ENCODE measurements at places on chromosomes 5 and 9.

GRCh38 chr5:136682986-136683385 lies 317.6 kb upstream of the TRPC7 start:
- no peak for DNase-seq

DNA sequence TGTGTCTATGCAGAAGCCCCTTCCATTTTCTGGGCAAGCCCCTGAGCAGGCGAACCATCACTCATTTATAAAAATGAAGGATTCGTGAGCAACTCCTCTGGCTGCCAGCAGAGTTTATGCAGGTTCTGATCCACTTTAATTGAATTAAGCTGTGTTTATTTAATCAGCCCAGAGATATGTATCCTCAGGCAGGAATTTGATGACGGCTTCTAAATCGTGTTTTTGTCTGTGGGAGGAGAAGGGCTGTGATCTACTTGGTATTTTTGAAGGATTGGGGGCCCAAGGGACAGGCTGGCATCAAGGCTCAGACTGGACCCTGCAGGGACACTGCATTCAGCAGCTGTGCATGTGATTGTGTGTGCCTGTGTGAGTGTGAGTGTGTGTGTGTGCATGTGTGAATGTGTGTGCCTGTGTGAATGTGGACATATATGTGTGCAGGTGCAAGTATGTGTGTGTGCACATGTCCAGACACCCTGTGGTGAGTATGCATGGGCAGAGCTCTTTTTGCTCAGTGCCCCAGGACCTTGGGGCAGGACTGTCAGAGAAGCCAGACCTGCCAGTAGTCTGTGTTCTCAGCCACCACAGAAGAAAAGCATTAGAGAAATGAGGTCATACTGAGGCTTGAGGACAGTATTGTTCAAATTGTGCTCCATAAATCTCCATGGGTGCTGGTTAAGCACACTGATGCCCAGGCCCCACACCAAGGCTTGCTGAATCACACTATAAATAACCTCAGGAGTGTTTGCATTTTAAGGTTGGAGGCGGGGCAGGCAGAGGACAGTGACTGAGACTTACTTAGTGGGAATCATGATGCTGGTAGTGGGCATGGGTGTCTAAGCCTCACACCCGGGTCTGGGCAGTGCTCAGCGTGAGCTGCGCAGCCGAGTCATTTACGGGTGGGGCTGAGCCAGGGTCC lies 164.0 kb downstream of the CARTPT start:
- DNase-seq, result no peak

DNA sequence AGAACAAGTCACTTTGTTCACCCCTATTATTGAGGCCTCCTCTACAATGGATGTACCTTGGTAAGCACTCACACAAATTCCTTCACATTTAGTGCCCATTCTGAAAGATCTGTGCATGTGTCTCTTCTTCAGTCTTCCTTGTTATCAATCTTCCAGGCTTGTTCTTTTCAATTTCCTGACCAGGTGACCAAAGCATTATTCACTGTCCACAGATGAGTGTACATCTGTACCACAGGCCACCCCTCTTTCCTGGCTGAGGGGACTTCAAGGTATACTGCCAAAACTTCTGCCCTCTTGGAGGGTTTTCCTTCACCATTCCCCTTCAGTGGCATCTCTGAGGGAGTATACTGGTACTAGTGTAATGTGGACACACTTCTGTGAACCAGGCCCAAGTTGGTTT lies 25.5 kb upstream of the STOM start:
- DNase-seq, result no peak

DNA sequence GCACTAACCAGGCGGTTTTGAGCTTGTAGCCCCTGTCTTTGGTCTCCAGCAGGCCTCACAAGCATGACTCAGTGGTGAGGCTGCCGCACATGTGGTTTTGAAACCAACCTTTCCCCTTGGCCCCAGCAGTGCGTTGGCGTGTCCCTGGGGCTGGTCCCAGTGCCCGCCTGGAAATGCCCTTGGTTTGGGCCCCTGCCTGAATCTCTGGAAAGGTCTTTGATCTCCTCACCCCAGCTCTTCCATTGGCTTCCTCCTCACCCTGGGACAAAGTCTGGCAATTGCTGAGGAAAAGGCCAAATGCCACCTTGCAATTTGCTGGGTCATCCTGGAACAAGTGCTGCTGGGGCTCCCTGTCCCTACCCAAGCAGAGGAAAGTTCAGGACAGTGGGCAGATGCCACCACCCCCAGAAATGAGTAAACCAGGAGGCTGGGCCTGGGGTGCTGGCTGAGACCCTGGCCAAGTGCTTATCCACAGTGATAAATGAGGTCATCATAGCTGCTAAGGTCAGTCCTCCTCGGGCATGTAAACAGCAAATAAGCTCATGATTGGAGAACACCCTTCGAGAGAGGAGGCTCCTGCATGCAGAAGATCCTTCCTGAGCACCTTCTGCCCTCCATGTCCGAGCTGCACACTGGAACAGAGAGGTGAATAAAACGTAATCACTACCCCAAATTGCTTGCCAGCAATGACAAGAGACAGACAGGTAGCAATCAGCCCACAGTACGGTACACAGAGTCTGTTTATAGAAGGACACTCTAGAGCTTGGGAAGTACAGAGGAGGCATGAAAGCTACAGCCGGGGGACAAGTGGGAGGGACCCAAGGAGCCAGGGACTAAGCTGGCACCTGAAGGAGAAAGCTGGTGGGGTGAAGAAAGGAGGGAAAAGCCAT lies 98.9 kb upstream of the CPEB4 start:
- DNase-seq, result no peak

DNA sequence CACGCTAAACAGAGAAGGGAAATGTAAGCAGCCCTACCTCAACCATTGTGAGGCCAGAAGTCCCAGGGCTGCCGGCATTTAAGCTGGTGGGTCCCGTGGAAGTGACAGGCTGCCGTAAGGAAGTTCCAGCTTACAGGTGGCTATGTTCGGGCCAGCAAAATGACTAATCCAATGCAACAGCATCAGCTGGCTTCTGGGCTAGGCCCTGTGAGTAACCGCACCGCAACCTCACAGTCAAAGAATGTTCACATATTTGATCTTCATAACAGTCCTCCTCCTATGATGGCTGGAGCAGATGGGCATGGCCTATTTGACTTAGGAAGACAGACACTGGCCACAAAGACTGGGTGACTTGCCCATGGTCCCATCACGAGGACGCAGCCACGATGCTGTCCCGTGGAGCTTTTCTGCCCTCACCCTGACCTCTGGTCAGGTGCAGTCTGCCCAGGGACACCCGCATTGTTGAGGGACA lies 88.2 kb downstream of the LIFR start:
- DNase-seq, result no peak

DNA sequence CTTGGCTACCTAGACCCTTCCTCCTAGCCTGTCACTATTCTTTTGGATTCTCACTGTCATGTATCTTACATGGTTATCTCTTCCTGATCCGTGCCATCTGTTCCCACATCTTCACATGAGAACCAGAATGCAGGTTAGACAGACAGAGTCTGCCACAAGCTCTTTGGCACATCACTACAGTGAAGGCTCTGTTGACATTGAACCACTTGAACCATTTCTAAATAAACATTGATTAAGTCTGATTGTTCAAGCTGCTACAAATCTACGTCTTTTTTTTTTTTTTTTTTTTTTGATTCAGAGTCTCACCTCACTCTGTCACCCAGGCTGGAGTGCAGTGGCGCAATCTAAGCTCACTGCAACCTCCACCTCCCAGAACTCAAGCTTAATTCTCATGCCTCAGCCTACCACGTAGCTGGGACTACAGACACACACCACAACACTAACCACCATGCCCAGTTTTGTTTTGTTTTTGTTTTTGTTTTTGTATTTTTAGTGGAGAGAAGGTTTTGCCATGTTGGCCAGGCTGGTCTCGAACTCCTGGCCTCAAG lies 85.1 kb upstream of the LRRTM2 start:
- no peak for DNase-seq

DNA sequence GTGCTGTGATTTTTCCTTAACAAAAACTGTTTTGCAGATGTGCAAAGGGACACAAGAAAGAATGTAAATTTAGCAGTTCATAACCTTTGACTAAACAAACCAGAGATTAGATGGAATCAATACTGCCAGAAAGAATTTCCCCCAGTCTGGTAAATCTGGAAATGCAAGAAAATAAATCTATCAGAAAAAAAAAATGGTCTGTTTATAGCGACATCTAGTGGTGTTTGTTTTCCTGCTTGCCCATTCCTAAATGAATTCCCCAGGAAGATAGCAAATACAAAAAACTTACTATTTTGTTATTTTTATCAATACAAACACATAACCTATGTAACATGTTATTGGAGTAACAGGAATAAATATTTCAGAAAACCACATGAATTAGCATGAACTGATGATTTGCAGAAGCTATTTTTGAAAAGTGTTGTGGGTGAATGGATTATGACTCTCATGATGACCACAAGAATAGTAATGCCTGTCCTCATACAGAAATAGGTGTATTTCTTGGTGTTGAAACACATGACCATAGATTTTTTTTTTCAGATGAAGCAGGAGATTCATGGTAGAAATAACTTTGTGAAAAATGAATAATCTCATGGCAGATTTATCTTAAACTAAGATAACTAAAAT lies 1703.8 kb downstream of the MAT2B start:
- peak; percentile 48 for DNase-seq

GRCh38 chr5:109485030-109485429 lies 75.3 kb upstream of the PJA2 start:
- no peak for DNase-seq

DNA sequence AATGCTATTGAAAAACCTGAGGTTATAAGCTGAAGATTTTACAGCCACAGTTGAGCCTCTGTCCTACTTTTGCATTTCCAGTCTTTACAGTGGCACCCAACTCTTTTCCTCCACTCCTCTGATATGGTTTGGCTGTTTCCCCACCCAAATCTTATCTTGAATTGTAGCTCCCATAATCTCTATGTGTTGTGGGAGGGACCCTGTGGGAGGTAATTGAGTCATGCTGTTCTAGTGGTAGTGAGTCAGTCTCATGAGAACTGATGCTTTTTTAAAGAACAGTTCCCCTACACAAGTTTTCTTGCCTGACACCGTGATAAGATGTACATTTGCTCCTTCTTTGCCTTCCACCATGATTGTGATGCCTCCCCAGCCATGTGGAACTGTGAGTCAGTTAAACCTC lies 646.1 kb upstream of the SEMA6A start:
- DNase-seq, result no peak

- no peak for DNase-seq
These were observed 55.4 kb upstream of the OTP start for GRCh38 chr5:77693913-77694312.

- DNase-seq, result peak; percentile 37
These were observed 197.6 kb upstream of the RASA1 start for GRCh38 chr5:87069974-87070608.

DNA sequence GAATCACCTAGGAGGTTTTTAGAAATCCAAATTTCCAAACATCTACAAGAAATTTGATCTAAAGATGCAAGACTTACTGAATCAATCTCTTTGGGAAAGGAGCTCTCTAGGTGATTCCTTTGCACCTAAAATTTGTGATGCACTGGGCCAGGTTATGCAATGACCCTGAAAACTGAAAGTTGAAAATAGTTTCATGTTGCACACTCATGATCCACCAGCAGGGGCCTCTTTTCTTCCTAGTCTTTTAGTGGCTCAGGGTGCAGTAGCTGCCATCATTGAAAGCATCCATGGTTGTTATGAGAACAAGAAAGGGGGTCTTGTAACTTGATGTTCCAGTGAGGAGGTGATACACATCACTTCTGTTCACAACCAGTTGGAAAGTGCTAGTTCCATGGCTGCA lies 486.8 kb downstream of the PSAT1 start:
- DNase-seq, result peak; percentile 35

DNA sequence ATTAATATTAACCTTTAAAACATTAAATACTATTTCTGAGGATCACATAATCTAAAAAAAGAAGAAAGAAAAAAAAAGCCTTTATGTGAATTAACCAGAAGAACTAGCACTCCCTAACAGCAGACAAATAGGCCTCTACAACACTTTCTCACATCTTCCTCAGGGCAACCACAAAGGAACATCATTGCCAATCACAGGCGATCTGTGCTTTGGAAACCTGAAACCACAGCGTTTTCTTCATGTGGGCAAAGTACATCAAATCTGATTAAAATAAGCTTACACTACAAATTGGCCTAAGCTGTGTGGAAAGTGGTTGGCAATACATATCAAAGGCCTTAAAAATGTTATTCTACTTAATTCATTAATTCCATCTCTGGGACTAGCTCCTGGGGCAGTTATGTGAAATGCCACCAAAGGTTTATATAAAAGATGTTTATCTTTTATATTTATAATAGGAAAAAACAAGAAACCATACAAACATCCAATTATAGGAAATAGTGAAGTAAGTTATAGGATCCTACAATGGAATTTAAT lies 184.8 kb upstream of the TBCA start:
- no peak for DNase-seq

Data from NAMALWA (cell line).